ENCODE measurements at places on chromosomes 7 and 10.

DNA sequence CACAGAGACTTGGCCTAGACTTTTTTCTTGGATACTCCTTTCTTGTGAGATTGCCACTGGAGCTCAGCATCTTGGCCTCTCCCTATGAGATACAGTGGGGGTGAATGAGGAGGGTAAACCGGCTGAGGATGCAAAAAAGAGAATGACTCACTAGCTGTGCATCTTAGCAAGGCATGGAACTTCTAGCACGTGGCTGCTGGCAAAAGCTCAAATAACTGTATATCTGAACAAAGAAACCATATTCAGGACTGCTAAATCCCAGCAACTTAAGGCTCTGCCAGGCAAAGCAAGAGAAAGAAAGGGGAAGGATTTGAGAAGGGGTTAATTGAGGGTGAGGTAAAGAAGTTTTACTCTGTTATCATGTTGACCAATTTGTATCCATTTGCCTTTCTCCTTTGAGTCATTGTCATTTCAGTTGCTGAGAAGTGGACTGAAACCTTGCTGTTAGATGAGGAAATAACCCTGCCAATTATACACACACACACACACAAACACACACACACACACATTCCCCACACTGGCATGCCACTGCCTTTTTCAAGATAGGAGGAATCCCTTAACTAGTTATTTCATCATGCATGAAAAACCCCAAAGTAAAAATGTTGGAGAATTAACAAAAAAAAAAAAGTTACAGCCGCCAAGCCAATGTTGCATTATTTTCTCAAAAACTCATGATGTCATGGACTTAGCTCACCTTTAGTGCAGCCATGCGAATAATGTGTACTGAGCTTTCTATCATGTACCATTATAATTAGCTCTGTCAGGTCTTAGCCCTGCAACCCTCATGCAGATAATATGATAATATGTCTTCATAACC is 997.3 kb downstream of the LRMDA start:
- peak; percentile 39 for DNase-seq

DNA sequence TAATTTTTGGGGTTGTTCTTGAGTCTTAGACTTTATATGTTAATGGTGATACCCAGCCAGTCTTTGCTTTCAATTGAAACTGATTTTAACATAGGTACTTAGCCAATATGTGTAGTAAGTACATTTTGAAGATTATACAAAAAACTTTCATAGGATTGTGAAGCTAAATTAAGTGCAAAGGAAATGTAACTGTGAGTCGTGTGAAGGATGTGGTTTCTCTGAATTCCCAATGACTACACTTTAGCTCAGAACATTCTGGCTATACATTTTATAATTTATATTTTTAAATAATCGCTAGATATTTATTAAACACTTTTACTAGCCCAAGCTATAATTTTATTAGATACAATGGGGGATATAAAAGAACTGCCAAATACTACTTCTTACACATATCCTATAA is 359.3 kb downstream of the PCLO start:
- no peak for DNase-seq

- no peak for DNase-seq
These were observed 170.3 kb upstream of the MINDY3 start for GRCh38 chr10:16030562-16030961.

DNA sequence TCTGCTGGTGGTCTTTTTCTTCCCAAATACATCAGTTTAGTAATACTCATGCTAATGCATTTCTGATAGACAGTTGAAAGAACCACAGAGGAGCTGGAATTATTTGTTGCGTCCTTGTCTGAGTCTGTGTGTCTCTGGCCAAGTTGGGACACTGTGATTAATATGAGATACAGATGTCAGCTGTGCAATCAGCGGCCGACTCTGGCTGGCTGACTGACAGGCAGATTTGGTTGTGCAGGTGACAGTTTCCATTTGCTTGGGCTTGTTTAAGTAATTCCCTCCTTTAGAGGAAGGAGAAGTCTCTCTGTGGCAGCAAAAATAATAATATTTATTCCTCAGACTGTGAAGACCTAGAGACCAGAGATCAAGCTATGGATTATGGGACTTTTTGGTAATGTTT is 176.2 kb upstream of the CHRM2 start:
- DNase-seq, result no peak

DNA sequence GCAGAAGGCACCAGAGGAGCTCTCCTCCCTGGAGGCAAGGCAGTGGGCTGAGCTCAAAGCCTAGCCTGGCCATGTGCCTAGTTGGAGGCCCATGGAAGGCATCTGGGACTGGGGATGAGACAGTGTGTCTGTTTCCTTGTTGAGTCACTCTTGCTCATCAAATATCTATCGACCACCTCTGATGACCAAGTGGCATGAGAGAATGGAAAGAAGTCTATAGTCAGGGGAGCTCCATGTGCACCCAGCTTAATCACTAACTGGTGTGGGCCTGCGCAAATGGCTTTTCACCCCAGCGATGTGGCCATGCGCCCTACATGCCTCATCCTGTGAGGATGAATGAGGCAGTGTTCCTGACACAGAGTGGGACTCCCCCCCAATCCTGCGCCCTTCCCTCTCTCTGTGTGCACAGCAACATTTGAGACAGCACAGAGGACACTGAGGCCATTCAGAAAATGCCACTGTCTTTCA is 229.9 kb downstream of the RPS24 start:
- no peak for DNase-seq

DNA sequence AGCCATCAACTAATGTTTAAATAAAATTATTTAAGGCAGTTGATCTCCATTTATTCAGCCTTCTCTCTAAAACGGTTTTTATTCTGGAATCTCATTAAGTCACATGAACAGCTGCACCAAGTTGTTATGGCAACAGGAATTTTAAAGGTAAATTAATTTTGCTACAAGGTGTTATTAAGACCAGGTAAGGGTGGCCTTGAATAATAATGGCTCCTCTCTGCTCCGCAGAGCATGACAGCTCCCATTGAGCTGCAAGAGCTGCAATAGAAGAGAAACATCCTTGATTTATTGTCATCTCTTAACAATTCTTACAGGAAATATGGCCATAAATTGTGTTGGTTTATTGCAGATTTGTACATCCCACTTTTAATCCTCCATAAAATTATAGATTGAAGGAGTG is 165.8 kb downstream of the KLF6 start:
- no peak for DNase-seq

GRCh38 chr10:118926441-118926840 is 103.1 kb upstream of the NANOS1 start:
- no peak for DNase-seq

DNA sequence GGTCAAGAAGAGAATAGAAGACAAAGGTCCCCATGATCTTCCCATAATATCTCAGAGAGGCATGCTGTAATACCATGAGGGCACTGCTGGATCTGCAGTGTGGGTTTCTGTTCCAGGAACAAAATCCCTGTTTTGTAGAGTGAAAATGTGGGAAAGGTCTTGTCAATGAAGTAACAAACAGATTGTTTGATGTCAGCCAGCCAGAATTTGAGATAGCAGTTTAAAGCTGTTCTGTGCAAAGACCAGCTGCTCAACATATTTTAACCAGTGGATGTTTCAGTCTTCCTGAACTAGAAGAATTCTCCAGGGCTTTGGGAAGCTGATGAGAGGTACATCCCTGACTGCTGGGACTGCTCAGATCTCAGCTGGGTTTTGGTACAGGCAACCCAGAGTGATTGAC is 1012.5 kb downstream of the DNAJB9 start:
- DNase-seq, result no peak

DNA sequence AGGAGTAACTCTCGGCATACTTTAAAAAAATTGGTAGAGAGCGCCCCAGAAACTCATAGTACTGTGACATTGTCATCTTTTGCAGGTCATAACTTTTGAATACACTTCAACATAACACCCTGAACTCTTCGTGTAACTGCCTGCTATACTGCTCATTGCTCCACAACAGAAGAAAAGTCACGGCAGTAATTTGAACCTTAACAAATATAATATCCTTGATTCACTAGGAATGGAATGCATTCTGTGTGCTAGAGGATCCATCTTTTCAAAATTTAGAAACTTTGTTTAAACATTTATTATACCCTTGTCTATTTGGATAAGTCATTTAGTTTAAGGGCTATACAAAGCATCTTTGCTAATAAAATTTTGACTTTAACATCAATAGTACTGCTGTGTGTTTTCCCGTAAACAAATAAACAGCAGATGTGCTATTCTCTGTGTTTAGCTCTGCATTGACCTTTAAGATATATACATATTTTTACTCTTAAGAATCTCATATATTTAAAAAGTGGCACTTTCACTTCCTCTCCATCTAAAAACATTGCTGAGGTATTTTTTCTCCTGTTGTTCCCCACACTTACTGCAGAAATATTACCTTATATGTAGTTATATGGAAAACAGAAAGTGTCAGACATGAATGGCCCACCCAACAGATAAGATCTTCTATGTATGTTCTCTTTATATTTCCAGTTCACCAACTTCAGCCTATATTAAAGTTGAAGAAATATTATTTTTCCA is 217.6 kb upstream of the TMEM229A start:
- no peak for DNase-seq

DNA sequence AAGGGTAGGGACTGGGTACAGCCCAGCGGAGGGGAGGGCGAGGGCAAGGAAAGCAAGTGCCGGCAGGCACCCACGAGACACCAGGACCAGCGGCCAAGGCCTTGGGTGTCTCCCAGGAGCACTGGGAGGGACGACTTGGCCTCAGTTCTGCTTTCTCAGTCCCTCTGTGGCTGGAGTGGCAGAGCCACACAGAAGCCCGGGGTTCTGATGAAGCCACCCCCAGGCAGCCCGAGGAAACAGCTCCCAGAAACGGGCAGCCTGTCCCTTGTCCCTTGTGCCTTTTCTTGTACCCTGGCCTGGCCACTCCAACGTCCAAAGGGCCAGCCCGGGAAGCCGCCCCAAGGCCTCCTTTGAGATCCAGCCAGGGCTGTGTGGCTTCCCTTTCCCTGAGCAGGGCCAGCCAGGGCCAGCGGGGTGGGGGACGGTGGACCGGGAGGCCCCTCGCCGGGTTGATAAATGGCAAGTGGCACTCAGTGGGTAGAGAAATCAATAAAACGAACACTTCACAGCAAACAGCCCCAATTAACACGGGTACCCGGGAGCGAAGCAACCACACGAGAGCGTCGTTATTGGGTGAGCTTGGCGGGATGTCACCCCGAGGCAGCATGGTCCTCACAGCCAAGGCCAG is 69.8 kb upstream of the GNA12 start:
- DNase-seq, result no peak

DNA sequence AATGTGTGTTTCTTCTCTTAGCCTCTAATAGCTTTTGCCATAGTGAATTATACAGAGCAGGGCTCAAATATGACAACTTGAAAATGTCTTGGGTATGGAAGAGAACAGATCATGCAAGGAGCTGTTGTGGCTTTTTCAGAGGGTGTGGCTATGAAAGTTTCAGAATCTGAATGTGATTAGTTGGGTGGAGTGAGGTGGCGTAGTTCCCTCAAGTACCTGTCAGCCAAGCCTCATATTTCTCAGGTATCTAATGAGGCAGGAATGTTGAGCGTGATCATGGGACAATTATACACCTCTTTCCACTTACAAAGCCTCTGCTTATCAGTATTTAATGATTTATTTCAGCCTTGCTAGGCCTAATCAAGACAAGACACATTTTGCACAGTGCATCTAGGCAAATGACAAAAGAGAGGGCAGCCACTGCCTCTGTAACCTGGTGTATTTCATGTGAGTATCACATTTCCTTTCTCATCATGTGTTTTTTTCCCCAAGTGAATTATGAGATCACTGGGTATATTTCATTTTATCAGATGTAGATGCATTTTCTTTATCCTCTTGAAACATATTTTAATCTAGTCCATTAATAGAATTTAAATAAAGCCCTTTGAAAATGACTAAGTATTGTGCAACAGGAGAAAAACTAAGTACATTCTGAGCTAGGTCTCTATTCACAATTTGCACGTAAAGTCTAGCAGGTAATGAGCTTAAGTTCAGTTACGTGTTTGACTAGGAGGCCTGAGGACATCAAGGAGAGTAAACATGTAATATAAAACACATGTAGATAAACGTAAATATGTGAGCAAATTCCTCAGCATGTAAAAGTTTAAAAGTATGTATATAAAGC is 644.4 kb upstream of the IGFBP3 start:
- DNase-seq, result no peak

GRCh38 chr7:106811472-106811871 is 53.6 kb upstream of the PIK3CG start:
- DNase-seq, result no peak

GRCh38 chr7:18936265-18936664 is 181.2 kb downstream of the TWIST1 start:
- DNase-seq, result no peak

DNA sequence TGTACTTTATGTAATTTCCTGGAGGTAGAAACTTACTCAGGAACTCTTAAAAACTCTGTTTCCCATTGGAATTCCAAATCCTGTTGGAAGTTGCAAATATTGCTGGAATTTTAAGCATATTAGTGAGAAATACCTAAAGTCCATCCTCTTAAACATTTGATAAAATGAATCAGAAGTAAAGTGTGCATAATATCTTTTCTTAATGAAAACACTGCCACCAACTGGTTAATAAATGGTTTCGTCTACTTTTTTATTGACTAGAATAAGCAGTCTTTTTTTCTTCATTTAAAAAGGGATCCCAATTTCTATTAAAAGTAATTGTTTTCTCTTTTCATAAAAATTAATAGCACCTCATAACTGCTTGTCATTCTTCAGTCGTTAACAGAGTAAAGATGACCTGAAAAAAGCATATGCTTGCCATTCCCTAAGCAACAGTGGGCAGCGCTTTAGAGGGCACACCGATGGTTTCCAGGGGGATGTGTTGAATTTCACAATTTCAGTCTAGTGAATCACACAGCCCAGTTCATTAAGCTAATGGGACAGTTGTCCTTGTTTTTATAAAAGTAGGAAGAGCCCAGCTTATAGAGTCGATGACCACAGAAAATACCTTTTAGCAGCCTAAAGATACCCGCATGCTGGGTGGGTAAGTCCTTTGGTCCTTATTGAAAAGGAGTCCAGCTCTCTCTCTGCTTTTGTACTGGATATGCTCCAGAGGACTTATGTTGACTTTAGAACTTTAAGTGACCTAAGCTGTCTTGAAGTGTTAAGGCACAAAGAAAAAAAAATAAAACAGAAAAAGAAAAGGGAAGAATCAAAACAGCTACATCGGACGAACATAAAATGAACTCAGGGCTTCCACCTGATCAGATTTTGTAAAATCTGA is 28.5 kb downstream of the NPS start:
- no peak for DNase-seq

- DNase-seq, result no peak
These were observed 208.4 kb upstream of the LRRTM3 start for GRCh38 chr10:66717231-66717981.

- DNase-seq, result no peak
These were observed 30.6 kb downstream of the DNMBP start for GRCh38 chr10:99979066-99979685.

GRCh38 chr10:71647526-71648253 is 71.9 kb downstream of the C10orf105 start:
- no peak for DNase-seq

DNA sequence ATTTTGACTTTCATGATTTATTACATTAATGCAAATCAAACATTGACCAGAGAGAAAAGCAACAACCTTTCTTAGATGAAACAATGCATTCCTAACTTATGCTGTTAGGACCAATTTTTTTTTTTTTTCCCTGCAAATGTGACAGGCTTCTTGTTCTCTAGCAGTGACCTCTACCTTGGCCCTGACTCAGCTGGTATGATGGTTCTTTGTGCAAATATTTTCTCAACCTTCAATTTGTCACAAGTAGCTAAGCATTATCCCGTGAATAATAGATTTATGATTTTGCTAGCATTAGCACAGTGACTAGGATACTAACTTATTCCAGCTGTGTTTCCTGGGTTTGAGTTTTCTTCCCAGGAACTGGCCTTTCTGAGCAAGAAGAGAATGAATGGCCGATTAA is 64.9 kb downstream of the PPP1R9A start:
- DNase-seq, result peak; percentile 39

All from adrenal gland (tissue), 19 donors.